ENCODE measurements at places on chromosomes 3 and 15. TPM values are rescaled to one million over a fixed set of nuclear protein-coding genes. Genes with fewer than 3 reads are reported as not detected.

The CTNNB1 gene
- 424 TPM for polyA plus RNA-seq

The TMC3 gene
- 6.2 TPM for polyA plus RNA-seq

The SLITRK3 gene
- 1.1 TPM for polyA plus RNA-seq

The ACTRT3 gene
- polyA plus RNA-seq: 12.8 TPM

The LSMEM2 gene
- 0.25 TPM for polyA plus RNA-seq

The CALML4 gene
- polyA plus RNA-seq: 170 TPM

The PLAAT1 gene
- polyA plus RNA-seq: 0.24 TPM

The MME gene
- 307 TPM for polyA plus RNA-seq

The USP50 gene
- 0.13 TPM for polyA plus RNA-seq

The NAALADL2 gene
- 6.5 TPM for polyA plus RNA-seq

The POTEB gene
- not detected for polyA plus RNA-seq

DNA sequence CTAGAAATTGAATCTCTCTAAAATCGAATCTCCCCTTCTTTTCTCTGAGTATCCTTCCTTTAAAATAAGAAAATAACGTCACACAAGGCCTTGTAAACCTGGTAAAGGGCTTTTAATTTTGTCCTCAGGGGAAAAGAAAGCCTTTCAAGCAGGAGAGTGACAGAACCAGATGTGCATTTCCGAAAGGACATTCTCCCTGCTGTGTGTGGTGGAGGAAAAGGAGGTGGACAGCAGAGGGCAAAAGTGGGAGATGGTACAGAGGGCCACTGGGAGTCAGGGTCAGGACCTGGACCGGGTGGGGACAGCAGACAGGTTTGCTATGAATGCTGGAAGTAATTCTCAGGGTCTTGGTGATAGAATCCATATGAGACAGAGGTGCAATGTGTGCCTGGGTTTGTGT lies 127.6 kb downstream of the RORA start:
- DNase-seq: no peak

GRCh38 chr15:100889385-100890050 lies 9.9 kb downstream of the ALDH1A3 start:
- DNase-seq: no peak

DNA sequence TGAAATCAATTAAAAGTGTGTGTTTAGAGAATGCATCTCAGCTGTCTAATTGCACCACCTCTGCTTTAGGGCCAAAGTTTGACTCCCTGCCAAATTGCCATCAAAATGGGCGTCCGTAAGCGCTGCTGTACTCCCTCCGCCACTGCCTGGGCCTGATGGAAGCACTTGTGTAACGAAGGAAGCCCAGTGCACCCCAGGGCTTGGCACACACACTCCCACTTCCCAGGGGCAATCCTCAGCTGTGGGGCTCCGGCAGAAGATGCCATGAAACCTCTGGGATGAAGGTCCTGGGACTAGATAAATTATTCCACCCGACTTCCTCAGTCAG lies 137.8 kb downstream of the RORA start:
- DNase-seq: no peak

GRCh38 chr3:194075088-194075615 lies 60.8 kb upstream of the HES1 start:
- no peak for DNase-seq

DNA sequence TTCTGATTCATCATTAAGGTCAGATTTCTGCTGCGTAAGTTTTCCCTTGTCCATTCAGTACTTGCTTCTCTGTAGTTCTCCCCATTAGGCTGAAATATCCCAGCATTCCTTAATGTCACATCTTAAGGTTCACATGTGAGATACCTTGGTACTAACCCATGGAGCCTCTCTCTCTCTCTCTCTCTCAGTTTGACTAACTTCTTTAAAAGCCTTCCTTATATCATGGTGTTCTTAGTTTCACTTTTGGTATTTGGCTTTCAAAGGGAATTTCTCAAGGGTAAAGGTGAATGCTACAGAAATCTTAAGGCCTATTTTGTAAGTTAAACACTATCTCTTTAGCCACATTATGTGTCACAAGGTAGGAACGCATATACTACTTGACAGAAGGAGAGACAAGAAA lies 427.3 kb upstream of the ZNF717 start:
- no peak for DNase-seq

DNA sequence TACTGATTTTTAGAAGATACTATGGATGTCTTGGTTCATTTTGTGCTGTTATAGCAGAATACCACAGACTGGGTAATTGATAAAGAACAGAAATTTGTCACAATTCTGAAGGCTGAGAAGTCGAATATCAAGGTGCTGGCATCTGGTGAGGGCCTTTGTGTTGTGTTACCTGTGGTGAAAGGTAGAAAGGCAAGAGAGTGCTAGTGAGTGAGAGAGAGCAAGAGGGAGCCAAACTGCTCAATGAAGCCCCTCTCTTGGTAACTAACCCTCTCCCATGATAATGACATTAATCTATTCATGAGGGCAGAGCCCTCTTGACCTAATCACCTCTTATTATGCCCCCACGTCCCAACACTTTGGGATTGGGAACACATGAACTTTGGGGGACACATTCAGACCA lies 31.3 kb downstream of the PDCD6IP start:
- no peak for DNase-seq

DNA sequence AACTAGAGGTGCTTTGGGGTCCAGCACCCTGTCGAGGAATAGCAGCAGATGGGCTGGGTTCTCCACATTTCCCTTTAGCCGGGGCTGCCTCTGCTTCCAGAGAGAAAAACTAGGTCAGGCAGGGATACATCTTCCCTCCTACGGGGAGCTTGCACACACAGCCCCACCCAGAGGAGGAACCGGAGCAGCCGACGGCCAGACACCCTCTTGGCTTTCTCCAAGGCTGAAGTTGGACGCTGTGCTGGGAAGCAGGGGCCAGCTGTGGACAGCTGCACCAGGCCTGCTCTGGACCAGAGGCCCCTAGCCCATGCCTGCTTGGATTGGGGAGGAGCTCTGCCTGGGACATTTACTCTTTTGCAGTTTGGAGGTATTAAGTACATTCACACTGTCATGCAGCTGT lies 44.7 kb upstream of the NR2C2 start:
- peak; percentile 23 for DNase-seq

GRCh38 chr15:77607111-77607893 lies 25.4 kb downstream of the LINGO1 start:
- no peak for DNase-seq

DNA sequence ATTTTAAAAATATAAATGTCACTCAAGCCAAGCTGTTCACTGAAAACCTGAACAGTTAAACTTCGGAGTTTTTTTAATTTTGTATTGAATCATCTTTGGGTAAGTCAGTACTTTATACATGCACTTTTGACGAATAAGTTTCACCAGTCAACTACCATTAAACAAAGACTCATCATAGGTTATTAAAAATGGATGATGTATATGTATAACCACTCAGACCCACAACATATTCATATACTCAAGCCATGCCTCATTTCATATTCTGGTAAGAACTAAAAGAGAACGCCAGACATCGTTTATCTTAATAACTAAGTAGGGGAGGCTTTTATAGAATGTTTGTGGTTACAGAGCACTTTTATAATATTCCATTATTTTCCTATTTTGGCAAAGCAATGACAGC lies 18.3 kb downstream of the MSL2 start:
- DNase-seq: no peak

GRCh38 chr3:127257351-127257750 lies 30.5 kb downstream of the PRR20G start:
- no peak for DNase-seq

- DNase-seq: no peak
These were observed 163.1 kb downstream of the CNTN4 start for GRCh38 chr3:2261747-2262146.

DNA sequence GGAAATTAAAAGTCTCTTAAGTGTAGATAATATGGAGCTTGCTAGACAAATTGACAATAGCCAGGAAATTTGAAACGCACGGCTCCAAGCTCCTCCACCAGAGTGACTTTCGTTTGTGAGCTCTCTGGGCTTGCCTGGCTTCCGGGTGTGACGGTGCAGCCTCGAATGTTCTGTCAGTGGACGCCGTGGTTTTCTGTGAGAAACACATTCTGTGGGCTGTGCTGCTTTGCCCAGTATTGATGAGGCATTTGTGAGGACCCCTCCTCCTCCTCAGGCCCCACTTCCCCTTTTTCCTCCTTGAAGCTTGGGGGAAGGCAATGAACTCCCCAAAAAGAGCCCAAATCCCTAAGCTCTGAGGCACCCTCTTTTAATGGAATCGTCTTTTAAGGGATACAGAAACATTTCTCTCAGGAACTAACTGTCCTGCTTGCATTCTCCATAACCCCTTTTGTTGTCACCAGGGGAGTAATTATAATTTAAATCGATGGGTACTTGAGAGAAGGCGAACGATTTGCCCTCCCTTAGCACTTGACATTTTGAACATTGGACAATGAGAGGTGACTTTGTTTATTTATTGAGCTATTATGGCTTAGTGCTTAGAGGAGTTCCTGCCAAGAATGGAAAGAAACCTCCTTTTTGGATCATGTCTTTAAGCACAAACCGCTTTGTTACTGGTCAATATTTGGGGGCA lies 40.8 kb downstream of the POLR2M start:
- no peak for DNase-seq

DNA sequence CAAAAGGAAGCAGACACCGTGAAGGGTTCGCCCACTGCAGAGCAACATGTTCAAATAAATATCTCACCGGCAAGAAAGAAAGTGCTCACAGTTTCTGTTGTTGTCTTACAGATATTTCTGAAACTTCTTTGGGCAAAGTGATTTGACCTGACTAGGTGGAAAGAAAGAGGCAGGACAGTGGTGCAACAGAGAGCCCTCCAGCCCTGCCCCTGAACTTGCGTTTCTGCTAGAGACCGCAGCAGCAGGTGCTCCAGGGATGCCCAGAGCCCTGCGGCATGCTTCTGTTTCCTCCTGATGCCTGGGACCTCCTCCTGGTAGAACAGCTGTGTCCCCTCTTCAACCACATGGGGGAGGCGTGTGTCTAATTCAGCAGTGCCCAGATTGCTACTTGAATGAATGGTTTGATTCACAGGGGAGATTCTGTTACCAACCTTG lies 123.4 kb downstream of the ATP10A start:
- no peak for DNase-seq

GRCh38 chr3:44058022-44058867 lies 183.4 kb upstream of the TOPAZ1 start:
- no peak for DNase-seq

DNA sequence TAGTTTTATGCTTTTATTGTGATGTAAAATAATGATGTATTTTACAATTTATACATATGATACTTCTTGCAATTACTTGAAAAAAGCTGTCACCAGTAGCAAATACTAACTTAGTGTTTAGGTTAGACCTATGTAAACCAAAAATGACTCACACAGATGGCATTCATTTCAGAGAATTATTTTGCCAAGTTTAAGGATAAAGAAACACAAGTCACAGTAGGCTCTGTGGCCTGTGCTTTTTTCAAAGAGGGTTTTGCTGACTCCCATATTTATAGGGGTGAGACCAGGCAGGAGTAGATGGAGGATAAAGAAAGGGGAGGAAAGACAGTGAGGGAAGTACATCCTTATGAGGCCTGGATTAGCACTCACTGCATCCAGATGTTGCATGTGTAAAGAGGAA lies 356.6 kb upstream of the NPAP1 start:
- DNase-seq: no peak

- no peak for DNase-seq
These were observed 34.7 kb downstream of the ANXA2 start for GRCh38 chr15:60363087-60363549.

DNA sequence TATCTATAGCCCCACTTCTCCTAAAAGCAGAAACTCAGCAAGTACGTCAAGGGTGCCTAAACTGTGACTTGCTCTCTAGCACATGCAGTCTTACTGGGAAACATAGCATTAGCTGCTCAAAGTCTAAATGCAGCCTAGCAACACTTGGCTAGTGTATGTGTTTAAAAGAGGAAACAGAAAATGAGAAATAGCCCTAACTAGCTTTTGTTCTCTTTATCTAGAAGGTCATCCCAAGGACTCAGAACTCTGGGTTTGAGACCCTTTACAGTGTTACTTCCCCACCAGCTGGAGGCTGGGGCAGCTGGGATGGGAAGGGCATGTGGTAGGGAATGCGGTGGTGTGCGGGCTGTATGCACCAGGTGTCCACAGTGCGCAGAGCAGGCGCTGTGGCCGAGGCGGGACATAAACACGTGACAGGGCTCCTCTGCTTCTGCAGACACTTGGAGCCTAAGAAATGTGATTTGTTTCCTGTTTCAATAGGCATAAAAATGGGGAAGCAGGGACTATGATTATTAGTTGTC lies 13.3 kb downstream of the ETV5 start:
- DNase-seq: peak; percentile 51

DNA sequence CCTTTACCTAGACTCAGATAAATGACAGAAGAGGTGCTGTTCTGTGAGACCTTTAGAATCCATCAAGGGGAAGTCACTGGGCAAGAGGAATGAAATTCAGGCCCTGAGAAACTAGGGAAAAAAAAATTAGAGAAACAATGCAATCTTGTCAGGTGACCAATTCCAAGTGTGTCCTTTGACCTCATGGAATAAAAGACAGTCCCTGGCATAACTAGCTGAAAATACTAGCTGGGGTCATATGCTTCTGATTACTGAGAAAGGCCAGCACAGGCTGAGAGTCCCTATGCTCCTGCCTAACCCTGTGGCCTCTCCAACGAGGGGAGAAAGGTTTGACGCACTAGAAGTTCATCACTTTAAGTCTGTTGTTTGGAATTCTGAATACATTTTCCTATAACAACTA lies 167.3 kb downstream of the XXYLT1 start:
- DNase-seq: peak; percentile 79

- no peak for DNase-seq
These were observed 4.3 kb downstream of the RNU6-1 start for GRCh38 chr15:67835297-67836133.

- DNase-seq: no peak
These were observed 120.3 kb downstream of the RAP2B start for GRCh38 chr3:153282355-153282754.

GRCh38 chr3:66808891-66809594 lies 189.1 kb upstream of the KBTBD8 start:
- DNase-seq: peak; percentile 69

- peak; percentile 88 for DNase-seq
These were observed 229.2 kb upstream of the ST8SIA2 start for GRCh38 chr15:92164327-92165000.

- DNase-seq: no peak
These were observed at the start of gene PLCD1 for GRCh38 chr3:38029400-38030125. TSS of gene PLCD1 (minus strand) at chr3:38029642. CDS start at chr3:38029539, 103 bp downstream.

DNA sequence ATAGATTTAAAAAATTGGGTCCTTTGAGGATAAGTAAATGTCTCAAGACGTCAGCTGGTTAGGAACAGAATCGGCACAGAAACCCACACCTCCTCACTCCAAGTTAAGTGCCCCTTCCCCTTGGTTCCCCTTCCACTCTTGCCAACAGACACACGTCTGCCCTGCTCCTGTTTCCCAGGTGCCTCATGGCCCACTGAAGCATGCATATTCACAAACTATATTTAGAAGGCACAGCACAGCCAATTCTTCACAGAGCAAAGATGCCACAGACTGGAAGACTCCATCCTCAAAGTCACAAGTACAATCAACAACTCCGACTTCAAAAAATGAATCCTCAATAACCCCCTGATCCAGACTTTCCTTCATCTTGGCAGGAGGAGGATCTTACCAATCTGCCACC lies 295.4 kb upstream of the NR2F2 start:
- no peak for DNase-seq

- DNase-seq: no peak
These were observed 248.1 kb upstream of the NR2E3 start for GRCh38 chr15:71562251-71562650.
